ENCODE measurements at places on chromosomes 11 and 22. TPM values are rescaled to one million over a fixed set of nuclear protein-coding genes. Genes with fewer than 3 reads are reported as not detected.

Gene TTC38
- 37.1 TPM for total RNA-seq

Gene LRRC10B
- total RNA-seq = 0.09 TPM

DNA sequence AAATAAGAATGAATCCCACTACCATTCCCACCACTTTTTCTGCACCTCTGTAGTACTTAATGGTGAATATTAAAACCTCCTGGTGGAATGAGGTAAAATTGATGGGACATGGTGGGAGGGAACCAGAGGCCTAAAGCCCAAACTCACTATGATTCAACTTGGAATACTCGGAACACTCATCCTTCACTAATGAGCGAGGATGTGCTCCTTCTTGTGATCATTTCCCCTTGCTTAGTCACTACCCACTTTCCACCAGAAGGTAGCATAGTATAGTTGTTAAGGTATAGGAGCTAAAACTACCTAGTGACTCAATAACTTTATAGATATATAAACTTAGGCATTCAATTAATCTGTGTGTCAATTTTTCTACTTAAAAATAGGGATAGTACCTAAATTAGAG lies 728.9 kb downstream of the OPCML start:
- H3K4me1 ChIP-seq = no peaks in the 10 kb centered on the region
- H3K27ac ChIP-seq = no peak overlapping the region
- H3K36me3 ChIP-seq = no peaks in the 10 kb centered on the region
- peaks cover 7% of the 10 kb centered on the region for H3K27me3 ChIP-seq

GRCh38 chr22:28115426-28115825 lies 196.4 kb upstream of the PITPNB start:
- H3K4me1 ChIP-seq = no peaks in the 10 kb centered on the region
- peaks cover 10% of the 10 kb centered on the region for H3K27me3 ChIP-seq
- no peaks in the 10 kb centered on the region for H3K36me3 ChIP-seq
- no peak overlapping the region for H3K4me3 ChIP-seq

- peaks cover 9% of the 10 kb centered on the region for H3K36me3 ChIP-seq
- no peaks in the 10 kb centered on the region for H3K27me3 ChIP-seq
- H3K27ac ChIP-seq = no peak overlapping the region
- DNase-seq = no peak
Measured at GRCh38 chr11:63672936-63673539, 1.9 kb upstream of the ATL3 start.

- H3K27ac ChIP-seq = peak within 1 kb of the TSS; percentile 98
- DNase-seq = peak; percentile 88
- peaks cover 18% of the 10 kb centered on the region for H3K36me3 ChIP-seq
- H3K27me3 ChIP-seq = no peaks in the 10 kb centered on the region
- peak within 1 kb of the TSS; percentile 99 for H3K4me3 ChIP-seq
Measured at GRCh38 chr22:19478901-19479354, at the start of gene UFD1. UFD1 (minus strand) TSS chr22:19479193; CDS start chr22:19479085, 108 bp downstream.

- H3K36me3 ChIP-seq = no peaks in the 10 kb centered on the region
- H3K4me3 ChIP-seq = no peak overlapping the region
- peaks cover 8% of the 10 kb centered on the region for H3K27me3 ChIP-seq
- no peaks in the 10 kb centered on the region for H3K4me1 ChIP-seq
- no peak overlapping the region for H3K27ac ChIP-seq
Measured at GRCh38 chr11:69366591-69366990, 72.6 kb downstream of the MYEOV start.

- H3K27me3 ChIP-seq = no peaks in the 10 kb centered on the region
- H3K4me3 ChIP-seq = no peak overlapping the region
- no peak overlapping the region for H3K27ac ChIP-seq
Measured at GRCh38 chr11:56659755-56660154, 3.7 kb upstream of the OR5AR1 start.

GRCh38 chr11:78497293-78497692 lies 77.4 kb downstream of the NARS2 start:
- H3K4me1 ChIP-seq = peaks cover 4% of the 10 kb centered on the region
- no peaks in the 10 kb centered on the region for H3K27me3 ChIP-seq
- H3K36me3 ChIP-seq = peaks cover 8% of the 10 kb centered on the region
- H3K27ac ChIP-seq = no peak overlapping the region
- H3K4me3 ChIP-seq = no peak overlapping the region

GRCh38 chr11:46710821-46711269 lies 8.2 kb upstream of the F2 start:
- peaks cover 13% of the 10 kb centered on the region for H3K36me3 ChIP-seq
- no peak overlapping the region for H3K27ac ChIP-seq
- no peaks in the 10 kb centered on the region for H3K27me3 ChIP-seq
- H3K4me3 ChIP-seq = no peak overlapping the region
- no peak for DNase-seq

GRCh38 chr11:3892156-3892555 lies 36.7 kb downstream of the STIM1 start:
- DNase-seq = no peak
- H3K4me3 ChIP-seq = no peak overlapping the region
- H3K4me1 ChIP-seq = peaks cover 36% of the 10 kb centered on the region
- H3K36me3 ChIP-seq = peaks cover 20% of the 10 kb centered on the region
- no peak overlapping the region for H3K27ac ChIP-seq

Gene RAG2
- total RNA-seq = not detected

DNA sequence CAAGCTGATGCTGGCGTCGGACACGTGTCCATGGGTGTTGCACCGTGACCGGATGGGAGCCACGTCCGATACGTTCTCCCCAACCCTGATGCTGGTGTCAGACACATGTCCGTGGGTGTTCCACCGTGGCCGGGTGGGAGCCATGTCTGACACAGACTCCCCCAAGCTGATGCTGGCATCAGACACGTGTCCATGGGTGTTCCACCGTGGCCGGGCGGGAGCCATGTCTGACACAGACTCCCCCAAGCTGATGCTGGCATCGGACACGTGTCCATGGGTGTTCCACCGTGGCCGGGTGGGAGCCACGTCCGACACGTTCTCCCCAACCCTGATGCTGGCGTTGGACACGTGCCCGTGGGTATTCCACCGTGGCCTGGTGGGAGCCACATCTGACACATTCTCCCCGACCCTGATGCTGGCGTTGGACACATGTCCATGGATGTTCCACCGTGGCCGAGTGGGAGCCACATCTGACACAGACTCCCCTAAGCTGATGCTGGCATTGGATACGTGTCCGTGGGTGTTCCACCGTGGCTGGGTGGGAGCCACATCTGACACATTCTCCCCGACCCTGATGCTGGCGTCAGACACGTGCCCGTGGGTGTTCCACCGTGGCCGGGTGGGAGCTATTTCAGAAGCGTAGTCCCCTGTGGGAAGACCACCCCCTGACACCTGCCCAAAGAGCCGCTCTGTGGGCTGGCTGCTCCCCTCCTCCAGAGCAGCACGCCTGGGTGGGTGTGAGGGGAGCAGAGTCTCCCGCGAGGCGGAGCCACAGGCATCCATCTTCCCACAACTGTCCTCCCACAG lies 20.0 kb downstream of the SELENOO start:
- no peak overlapping the region for H3K27ac ChIP-seq
- H3K27me3 ChIP-seq = no peaks in the 10 kb centered on the region
- no peaks in the 10 kb centered on the region for H3K4me1 ChIP-seq
- peaks cover 15% of the 10 kb centered on the region for H3K36me3 ChIP-seq
- H3K4me3 ChIP-seq = no peak overlapping the region

Gene OR10G4
- not detected for total RNA-seq

GRCh38 chr11:83571302-83571701 lies 285.1 kb upstream of the CCDC90B start:
- no peak overlapping the region for H3K4me3 ChIP-seq
- DNase-seq = no peak
- peaks cover 10% of the 10 kb centered on the region for H3K27me3 ChIP-seq
- no peaks in the 10 kb centered on the region for H3K4me1 ChIP-seq

- no peak overlapping the region for H3K27ac ChIP-seq
- H3K4me3 ChIP-seq = no peak overlapping the region
- peaks cover 8% of the 10 kb centered on the region for H3K4me1 ChIP-seq
Measured at GRCh38 chr11:12693094-12693478, 18.9 kb downstream of the TEAD1 start.

GRCh38 chr11:72307439-72307838 lies 63.5 kb upstream of the PHOX2A start:
- no peak overlapping the region for H3K4me3 ChIP-seq
- H3K36me3 ChIP-seq = no peaks in the 10 kb centered on the region
- no peak overlapping the region for H3K27ac ChIP-seq
- no peaks in the 10 kb centered on the region for H3K4me1 ChIP-seq
- H3K27me3 ChIP-seq = no peaks in the 10 kb centered on the region

Gene ROM1
- total RNA-seq = 1.5 TPM

DNA sequence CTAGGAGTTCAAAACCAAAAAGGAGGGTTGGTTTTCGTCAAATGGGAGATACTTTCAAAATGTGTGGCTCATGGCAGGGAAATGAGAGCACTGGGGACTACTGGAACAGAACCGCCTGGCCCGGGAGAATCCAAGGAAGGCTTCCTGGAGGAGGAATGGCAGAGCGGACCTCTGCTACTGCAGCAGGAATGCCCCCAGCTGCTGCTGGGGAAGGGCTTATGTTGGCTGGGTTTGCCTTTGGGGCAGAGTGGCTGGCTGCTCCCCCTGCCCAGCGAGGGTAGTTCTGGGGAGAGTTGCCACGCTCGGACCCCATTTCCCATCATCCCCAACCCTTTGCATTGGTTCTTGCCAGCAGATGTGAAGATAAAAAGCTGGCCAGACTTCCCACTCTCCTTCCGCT lies 10.6 kb upstream of the APOBEC3A start:
- H3K4me3 ChIP-seq = no peak overlapping the region
- no peak for DNase-seq
- H3K27me3 ChIP-seq = peaks cover 25% of the 10 kb centered on the region
- no peaks in the 10 kb centered on the region for H3K36me3 ChIP-seq
- peaks cover 24% of the 10 kb centered on the region for H3K4me1 ChIP-seq

Gene ARHGAP32
- 1.3 TPM for total RNA-seq

- H3K36me3 ChIP-seq = peaks cover 13% of the 10 kb centered on the region
- H3K4me3 ChIP-seq = no peak overlapping the region
- H3K4me1 ChIP-seq = peaks cover 48% of the 10 kb centered on the region
- DNase-seq = no peak
- H3K27me3 ChIP-seq = no peaks in the 10 kb centered on the region
- H3K27ac ChIP-seq = peak overlapping the region; percentile 66
Measured at GRCh38 chr11:47514825-47515647, 37.9 kb downstream of the CELF1 start.

Gene OR8G5
- not detected for total RNA-seq

DNA sequence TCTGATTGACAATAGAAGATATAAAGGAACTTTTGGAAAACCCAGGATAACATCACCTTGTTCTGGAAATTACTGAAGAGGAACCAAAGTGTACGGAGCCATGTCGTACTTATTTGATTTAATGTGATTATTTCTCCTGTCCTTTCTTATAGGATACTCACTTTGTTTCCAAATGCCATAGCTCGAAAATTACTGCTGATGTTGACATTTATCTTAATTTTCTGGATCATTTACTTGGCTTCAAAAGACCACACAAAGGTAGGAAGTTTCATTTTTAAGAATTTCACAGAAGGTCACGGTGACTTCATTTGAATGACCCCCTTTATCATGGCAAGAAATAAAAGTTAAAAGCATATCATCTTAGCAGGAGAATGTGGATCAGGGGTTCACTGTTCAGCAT lies 1.2 kb downstream of the NXPE2 start:
- no peaks in the 10 kb centered on the region for H3K4me1 ChIP-seq
- no peak overlapping the region for H3K27ac ChIP-seq
- no peaks in the 10 kb centered on the region for H3K36me3 ChIP-seq
- no peak for DNase-seq
- no peak overlapping the region for H3K4me3 ChIP-seq

GRCh38 chr11:118054712-118055640 lies 21.9 kb upstream of the TMPRSS4 start:
- H3K27me3 ChIP-seq = peaks cover 12% of the 10 kb centered on the region
- H3K27ac ChIP-seq = no peak overlapping the region
- no peak for DNase-seq
- H3K4me3 ChIP-seq = no peak overlapping the region
- H3K4me1 ChIP-seq = peaks cover 56% of the 10 kb centered on the region

DNA sequence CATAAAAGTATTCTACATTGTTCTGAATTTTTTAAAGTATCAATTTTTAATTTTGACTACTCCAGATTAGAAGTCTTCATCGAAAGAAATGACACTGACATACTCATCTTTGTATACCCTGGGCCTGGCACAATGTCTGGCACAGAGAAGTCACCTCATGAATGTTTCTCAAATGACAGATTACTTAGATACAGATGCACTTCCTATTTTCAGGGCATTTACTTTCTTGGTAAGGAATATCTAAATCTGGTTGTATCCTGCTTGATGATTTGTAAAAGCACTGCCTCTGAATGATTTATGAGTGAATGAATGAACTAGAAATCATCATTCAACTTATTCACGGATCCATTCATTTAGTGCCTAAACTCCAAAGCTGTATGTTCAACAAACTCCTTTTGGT lies 1784.7 kb downstream of the LRRC4C start:
- no peak overlapping the region for H3K27ac ChIP-seq
- no peak for DNase-seq
- H3K4me1 ChIP-seq = no peaks in the 10 kb centered on the region

DNA sequence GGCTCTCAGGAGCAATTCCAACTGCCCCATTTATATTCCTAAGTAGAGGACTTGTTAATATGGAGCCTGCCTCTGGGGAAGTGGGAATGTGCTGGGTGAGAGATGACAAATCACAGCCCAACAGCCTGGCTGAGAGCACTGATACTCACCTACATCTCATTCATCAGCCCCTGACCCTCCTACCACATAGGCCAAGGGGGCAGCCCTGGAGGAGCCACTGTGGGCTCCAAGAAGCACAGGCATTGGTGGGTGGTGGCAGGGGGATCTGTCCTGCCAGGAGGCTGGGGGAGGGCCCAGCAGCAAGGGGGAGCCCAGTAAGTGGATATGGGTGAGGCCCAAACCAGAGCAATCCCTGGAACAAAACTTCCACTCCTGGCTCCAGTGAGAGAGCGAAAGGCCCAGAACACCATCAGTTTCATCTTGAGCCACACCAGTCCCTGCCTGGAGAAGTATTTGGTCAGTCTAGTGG lies 79.7 kb downstream of the BUD13 start:
- no peaks in the 10 kb centered on the region for H3K27me3 ChIP-seq
- peak; percentile 32 for DNase-seq
- no peaks in the 10 kb centered on the region for H3K4me1 ChIP-seq
- H3K36me3 ChIP-seq = no peaks in the 10 kb centered on the region

GRCh38 chr11:128219731-128220120 lies 367.6 kb downstream of the ETS1 start:
- H3K27ac ChIP-seq = no peak overlapping the region
- H3K4me1 ChIP-seq = peaks cover 6% of the 10 kb centered on the region
- peaks cover 4% of the 10 kb centered on the region for H3K36me3 ChIP-seq
- no peaks in the 10 kb centered on the region for H3K27me3 ChIP-seq
- H3K4me3 ChIP-seq = no peak overlapping the region
- DNase-seq = no peak

Gene WBP2NL
- 2.1 TPM for total RNA-seq

- peaks cover 30% of the 10 kb centered on the region for H3K27me3 ChIP-seq
- H3K4me3 ChIP-seq = no peak overlapping the region
- H3K27ac ChIP-seq = no peak overlapping the region
- peaks cover 23% of the 10 kb centered on the region for H3K4me1 ChIP-seq
Measured at GRCh38 chr11:118606157-118606843, 1.1 kb upstream of the PHLDB1 start.
